NCI-H1436 treated with DMSO at 0.1 percent for 48 hours (cell line): ENCODE measurements at places on chromosomes 11 and 22.
A peak's percentile ranks its signal among the peaks of the same experiment; 100 is the strongest.

GRCh38 chr11:19697721-19698121 lies 14.9 kb upstream of the NAV2 start:
- no peak for DNase-seq

DNA sequence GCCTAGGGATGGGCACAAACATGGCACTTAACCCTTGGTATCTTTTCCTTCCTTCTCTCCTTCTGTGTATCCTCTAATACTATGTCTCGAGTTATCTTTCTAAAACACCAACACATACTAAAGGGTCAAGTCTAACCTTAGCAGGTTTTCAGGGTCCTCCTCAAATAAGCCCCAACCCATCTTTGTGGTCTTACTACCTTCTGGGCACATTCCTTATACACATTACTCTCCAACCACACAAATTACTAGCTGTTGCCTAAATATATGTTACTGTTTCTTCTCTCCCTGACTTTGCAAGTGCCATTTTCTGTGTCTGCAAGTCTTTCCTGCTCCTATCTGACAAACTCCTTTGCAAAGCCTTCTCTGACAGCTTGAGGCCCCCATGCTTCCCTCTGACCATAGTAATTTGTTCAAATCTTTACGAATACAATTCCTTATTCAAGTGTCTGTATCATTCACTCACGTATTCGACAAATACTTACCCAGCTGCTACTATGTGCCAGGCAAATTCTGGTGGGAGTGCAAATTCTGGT lies 15.8 kb upstream of the NUP160 start:
- DNase-seq, result no peak

DNA sequence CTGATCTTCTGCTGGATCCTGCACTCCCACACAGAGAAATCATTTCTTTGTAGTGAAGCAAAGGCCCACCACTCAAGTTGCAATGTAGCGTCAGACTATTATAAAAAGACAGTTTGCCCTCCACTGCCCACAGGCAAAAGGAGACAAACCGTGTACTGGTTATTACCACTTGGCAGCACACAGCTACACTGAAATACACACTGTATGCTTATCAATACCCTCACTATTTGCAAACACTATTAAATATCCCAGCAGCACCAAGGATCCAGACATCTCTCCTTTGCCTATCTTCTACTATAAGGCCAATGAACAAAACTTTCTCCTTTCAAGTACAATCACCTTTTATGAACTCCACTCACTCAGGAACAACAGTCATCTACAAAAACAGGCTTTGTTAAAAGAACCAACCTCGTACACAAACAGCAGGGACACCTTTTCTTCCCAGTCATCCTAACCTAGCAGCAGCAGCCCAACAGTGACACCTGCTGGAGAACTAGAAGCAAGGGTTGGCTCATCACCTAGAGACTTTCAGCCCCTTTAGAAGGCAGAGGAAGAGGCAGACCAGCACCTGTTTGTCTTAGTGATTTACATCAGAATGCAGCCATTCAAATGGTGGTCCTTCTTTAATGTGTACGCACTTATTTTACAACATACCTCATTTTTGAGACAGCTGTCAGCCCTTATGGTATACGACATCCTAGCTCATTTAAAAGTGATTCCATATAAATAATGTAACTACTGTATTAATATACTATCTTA lies 56.1 kb downstream of the AMBRA1 start:
- peak; percentile 59 for DNase-seq

GRCh38 chr22:44667829-44668189 lies 34.2 kb upstream of the PRR5 start:
- DNase-seq, result no peak

DNA sequence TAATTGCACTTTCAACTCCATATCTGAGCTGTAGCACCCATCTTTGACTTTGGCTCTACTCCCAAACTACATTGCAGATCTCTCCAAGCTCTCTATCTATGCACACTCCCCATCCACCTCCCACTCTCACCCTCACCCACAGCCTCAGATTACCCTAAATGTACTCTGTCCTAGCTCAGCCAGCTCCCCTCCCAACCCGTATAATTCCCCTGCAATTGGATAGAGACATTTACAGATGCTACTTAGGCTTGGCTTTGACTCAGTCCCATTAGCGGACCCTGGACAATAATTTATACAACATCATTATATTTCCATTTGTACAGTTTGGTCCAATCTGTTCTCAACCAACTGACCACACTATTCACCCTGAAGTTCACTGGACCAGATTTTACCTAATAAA lies 338.9 kb upstream of the ANO3 start:
- DNase-seq, result no peak

GRCh38 chr11:68049509-68050370 lies 10.9 kb downstream of the TCIRG1 start:
- DNase-seq, result no peak

- no peak for DNase-seq
These were observed 1.7 kb upstream of the CAVIN3 start for GRCh38 chr11:6321961-6322362.

DNA sequence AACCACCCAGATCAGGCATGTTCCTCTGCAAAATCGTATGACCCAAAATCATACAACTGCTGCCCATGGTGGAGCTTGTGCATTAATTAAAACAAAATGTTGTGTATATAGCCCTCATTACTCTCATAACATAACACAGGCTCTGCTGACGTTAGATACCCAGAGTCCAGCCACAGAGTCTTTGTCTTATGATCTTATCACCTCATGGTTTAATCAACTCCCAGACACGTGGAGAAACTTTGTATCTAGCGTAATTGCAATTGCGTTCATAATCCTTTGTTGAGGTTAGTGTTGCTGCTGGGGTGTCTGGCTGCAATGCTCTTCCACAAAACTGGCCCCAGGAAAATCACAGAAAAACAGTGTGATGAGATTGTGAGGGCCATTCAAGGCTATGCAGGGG lies 5.0 kb upstream of the APOL1 start:
- DNase-seq, result no peak

GRCh38 chr22:36443198-36443770 lies 38.2 kb downstream of the TXN2 start:
- DNase-seq, result no peak

- no peak for DNase-seq
These were observed 71.4 kb downstream of the INSC start for GRCh38 chr11:15186146-15186545.

DNA sequence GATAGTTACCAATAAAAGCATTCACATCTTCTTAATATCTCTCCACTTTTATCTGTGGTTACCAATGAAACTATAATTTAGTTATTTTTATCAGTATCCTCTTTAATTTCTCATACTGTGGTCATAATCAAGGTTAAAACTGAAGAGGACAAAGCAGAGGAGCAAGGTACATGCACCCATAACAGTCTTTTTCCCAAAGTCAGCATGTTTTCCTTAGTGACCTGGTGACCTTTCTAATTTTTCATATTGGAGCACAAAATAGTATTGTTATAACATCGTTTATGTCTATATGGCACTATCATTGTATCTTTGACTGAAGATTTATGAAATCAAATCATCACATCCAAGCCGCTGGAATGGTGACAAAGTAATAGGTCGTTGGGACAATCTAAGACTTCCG lies 51.5 kb upstream of the CHORDC1 start:
- DNase-seq, result no peak
